ENCODE measurements at places on chromosomes 5 and 9.

GRCh38 chr9:89863837-89864236 is 259.0 kb downstream of the GADD45G start:
- DNase-seq, result no peak

- no peak for DNase-seq
Measured at GRCh38 chr9:127899128-127899943, at the start of gene ST6GALNAC6. TSS of gene ST6GALNAC6 (minus strand) at chr9:127899603. CDS start at chr9:127897981, 1,622 bp downstream.

DNA sequence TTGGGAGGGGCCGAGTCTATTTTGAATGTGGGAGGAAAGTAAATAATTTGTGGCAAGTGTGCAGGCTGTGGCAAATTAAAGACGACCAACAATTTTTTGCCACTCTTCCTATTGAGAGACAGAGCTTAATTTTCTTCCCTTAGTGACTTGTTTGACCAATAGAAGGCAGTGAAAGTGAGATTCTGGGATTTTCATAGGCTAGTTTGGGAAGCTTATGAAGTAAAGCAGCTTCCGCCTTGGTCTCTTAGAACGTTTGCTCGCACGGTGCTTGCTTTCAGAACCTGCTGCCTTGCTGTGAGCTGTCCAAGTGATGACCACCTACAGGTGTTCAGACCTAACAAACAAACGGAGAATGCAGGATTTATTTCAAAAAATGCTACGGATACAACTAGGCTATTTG is 6.7 kb upstream of the OR1N2 start:
- no peak for DNase-seq

DNA sequence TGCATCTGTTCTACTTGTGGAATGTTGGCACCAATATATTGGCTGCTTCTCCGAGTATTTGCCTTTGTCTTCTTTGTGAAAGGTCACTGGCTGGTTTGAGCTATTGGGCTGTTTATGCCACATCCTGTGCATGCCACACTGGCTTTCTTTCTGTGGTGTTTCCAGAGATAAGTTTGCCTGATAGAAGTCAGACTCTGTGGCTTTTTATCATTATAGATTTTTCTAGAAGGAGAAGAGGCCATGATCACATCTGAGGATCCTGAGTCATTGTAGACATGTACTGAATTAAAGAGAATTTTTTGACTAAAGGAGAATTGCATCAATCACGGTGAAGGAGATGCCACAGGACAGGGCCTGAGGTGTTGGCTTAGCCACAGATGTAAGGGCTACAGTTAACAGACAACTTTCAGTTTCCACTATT is 26.5 kb upstream of the CDKN2B start:
- no peak for DNase-seq

DNA sequence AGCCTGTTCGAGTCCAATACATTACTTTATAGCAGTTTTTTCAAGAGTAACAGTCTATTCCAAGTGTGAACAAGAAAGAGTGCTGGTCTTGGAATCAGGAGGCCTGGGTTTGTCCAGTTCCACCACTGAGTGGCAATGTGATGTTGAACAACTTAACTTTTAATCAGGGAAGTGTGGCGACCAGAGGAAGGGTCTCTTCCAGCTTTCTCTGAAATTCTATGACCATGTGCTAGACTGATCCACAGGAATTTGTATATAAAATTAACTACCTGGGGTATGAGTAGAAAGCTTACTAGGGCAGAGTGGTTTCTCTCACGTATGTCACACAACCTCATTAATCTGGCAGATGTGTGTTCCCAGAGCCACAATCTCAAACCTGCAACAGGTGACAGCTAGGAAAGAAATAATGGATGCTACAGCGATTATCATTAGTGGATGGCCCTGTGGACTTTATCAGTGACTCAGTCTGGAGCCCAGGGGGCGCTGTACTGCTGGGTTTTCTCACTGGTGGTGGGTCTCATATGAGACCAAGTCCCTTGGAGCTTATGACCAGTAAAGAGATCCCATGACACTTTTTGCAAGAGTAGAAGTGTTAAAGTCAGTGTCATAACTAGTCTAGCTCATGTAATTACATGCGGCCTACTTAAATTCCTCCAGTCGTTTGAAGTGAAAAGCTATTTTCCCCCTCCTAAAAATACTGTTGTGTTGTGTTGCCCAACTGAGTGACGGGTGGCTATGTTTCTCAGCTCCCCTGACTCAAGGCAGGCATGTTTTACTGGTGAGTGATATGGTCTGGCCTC is 116.5 kb downstream of the GDNF start:
- DNase-seq, result no peak

DNA sequence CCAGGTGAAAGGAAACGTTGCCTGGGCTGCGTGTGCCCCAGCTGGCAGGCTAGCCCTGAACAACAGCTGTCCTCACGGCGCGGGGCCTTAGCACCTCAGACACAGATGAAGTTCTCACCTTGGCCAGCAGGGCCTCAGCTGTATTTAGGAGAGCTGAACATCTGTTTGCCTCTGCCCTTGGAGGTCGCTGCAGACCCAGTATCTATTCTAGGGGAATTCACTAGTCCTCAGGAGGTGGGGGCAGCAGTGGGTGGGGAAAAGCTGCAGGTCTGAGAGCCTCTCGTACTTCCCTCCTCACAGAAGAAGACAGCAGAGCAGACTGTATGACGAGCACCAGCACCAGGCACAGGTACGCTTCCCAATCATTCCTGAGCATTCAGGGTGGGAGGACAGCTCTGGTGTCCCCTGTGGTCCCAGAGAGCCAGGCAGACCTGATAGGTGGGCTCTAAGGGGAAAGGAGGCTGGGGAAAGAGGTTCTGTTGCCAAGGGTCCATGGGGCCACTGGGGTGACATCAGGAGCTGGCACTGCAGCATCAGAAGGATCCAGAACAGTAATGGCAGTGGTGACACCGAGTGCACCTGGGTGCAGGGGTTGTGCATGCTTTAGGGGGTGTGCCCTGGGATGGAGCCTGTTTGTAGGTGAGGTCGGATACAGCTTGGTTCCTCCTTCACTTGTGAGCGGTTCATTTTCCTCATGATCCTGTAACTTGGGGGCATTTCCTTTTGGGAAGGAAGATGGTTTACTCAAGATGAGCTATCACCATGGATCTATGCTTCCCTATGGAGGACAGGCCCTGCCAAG is 13.8 kb downstream of the CD74 start:
- DNase-seq, result no peak

DNA sequence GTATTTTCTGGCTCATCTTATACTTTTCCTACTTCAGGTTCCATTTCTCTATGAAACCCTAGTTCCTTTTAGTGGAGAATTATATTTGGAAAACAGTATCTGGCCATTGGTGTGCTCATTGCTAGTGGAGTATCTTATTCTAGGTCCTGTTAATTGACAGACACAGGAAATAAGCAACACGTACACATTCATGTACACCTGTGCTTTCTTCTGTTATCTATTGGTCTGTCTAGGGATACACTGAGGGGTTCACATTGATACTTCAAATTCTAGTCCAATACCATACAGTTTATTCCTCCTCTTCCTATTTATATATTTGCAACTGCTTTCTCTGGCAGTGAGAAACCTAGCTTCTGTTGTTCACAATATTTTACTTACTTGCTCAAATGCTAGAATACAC is 110.2 kb downstream of the FER start:
- no peak for DNase-seq

- DNase-seq, result no peak
Measured at GRCh38 chr9:120640380-120640779, 60.4 kb upstream of the CDK5RAP2 start.

DNA sequence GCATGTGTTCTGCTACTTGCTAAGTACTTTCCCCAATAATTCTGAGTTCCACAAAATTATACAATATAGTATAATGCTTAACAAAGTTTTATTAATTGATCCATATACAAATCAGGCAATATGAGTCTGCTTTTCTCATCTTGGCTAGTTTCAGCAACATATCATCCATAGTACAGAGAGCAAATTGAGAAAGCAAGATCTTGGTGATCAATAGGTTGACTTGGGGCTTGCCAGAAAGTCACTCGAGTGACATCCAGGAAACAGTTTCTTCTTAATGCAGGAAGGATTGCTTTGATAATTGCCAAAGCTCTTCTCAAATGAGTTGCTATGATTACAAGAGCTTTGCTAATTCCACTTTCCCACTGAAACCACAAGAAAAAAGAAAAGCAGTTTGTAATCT is 533.6 kb upstream of the NMUR2 start:
- no peak for DNase-seq

DNA sequence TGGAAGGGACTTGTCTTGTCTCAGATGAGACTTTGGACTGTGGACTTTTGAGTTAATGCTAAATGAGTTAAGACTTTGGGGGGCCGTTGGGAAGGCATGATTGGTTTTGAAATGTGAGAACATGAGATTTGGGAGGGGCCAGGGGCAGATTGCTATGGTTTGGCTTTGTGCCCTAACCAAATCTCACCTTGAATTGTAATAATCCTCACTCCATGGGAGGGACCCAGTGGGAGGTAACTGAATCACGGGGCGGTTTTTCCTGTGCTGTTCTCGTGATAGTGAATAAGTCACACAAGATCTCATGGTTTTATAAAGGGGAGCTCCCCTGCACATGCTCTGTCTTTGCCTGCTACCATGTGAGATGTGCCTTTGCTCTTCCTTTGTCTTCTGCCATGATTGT is 72.1 kb downstream of the RAI14 start:
- DNase-seq, result no peak

DNA sequence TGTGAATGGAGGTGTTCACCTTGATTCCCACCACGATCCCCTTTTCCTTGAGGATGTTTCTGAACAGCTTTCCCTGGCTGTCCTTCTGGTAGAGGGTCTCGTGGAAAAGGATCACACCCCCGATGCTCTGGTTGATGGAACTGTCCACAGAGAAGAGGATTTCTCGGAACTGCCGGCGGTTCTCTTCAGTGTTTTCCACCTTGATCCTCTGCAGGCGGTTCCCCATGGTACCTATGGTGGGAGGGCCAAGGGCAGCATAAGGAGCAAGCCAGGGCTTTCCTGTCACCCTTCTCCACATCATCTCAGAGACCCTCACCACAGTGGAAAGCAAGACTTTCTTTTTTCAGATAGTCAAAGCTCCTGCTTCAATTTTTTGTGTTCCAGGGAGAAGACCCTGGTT is 5.8 kb downstream of the ALDOB start:
- DNase-seq, result no peak

GRCh38 chr9:113868501-113868900 is 7.6 kb upstream of the ZNF618 start:
- no peak for DNase-seq

GRCh38 chr5:56451742-56452141 is 218.6 kb upstream of the ANKRD55 start:
- DNase-seq, result no peak

DNA sequence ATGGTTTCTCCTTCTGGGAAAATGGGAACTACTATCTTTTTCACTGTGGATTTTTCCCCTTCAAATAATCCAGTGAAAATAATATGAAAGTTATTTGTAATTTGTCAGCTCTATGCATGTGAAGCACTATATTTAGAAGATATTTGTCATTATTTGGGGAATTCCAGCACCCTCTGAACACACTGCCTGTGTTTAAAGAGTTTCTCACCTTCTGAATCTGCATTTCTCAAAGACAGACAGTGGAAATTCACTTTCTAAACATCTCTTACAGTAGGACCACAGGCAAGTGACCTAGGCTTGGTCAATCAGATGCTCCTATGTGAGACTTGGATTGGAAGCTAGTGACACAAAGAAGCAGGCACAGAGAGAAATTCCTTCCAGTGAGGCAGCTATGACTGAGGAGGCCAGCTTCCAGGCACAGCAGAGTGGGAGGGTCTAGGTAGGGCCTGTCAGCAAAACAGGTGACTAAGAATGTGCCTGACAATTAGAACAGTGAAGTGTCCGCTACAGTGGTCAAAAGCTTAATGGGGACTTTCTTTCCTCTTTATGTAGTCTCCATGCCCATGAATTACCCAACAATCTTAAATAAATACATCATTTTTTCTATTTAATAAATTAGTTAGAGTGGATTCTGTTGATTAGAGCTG is 167.2 kb downstream of the HMHB1 start:
- DNase-seq, result no peak

DNA sequence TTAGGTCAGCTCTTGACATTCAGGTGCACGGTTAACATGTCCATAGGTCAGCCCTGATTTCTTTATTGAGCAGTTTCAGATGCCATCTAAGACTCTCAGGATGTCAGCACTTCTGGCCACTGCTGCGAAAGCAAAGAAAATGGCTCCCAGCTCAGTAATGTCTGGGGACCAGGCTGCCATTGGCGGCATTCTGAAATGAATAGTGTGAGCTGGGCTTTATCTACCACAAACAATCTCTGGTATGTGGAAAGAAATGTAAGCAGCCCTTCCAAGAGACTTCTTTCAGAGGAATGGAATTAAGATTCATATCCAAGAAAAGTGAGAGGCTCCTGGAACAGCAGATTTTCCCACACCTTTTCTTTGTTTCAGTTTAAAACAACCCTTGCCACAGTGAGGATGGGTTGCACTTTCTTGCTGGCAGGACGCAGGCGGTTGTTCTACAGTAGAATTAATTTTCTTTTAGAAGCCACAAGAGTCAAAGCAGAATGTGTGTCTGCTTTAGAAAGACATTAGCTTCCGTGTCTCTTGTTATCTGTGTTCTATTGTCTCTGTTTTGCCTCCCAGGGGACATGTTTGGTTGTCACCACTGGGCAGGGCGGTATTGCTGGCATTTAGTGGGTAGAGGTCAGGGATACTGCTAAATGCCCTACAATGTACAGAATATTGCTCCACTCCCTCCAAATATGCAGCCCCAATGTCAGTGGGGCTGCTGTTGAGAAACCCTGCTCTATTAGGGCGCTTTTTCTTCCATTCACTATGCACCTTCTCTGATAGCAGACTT is 149.9 kb upstream of the ANKH start:
- no peak for DNase-seq

GRCh38 chr5:44178414-44178813 is 210.8 kb downstream of the FGF10 start:
- DNase-seq, result no peak

- DNase-seq, result no peak
Measured at GRCh38 chr5:80963966-80964481, 3.9 kb downstream of the RASGRF2 start.

Measured in GOT3 (cell line).